ENCODE measurements at places on chromosomes 13 and 19.

GRCh38 chr13:24672141-24673132 is 7.8 kb upstream of the ATP12A start:
- DNase-seq = no peak

DNA sequence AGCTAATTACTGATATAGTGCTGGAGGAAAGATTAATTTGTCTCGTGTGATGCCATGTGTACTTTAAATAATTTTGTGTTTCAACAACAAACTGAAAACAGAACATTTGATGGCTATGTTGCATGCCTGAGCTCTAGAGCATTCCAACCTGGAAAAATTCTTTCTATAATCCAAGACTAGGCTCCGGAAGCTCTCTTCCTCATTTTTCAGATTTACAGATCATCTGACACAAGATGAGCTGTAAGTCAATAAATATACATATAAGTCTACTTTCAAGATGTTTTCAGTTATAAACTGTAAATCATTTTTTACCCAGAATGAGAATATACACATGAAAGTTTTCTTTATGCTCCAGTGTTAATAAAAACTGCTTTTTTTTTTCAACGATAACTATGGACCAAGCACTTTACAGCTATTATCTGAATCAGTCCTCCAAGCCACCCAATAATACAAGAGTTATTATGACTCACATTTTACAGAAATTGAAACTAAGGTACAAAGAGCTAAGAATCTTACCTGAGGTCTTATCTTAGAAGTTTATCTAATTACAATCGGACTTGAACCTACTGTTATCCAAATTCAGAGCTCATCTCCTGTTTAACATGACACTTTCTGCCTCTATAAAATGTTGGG is 6.4 kb upstream of the FOXO1 start:
- no peak for DNase-seq

DNA sequence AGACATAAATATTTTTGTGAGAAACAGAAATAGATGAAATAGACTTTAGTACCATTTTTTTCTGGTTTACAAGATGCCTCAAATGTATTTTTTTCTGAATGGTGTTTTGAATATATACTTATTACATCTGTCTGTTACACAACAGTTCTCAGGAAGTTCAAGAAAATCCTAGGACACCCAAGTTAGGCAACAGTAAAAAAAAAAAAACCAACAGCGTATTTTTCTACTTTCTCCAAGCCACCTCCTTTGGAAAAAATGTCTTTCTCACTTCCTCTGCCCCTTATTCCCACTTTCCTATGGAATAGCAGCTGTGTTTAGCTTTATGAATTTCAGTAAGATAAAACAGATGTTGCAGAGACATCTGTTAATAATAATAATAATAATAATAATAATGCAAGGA is 489.6 kb upstream of the KLF12 start:
- DNase-seq = no peak

- no peak for DNase-seq
Observed at GRCh38 chr19:1489463-1490310, 463 bp downstream of the PCSK4 start.

GRCh38 chr13:76223999-76224398 is 587.9 kb downstream of the LMO7 start:
- no peak for DNase-seq

GRCh38 chr19:47187797-47188196 is 43.2 kb downstream of the BBC3 start:
- no peak for DNase-seq

DNA sequence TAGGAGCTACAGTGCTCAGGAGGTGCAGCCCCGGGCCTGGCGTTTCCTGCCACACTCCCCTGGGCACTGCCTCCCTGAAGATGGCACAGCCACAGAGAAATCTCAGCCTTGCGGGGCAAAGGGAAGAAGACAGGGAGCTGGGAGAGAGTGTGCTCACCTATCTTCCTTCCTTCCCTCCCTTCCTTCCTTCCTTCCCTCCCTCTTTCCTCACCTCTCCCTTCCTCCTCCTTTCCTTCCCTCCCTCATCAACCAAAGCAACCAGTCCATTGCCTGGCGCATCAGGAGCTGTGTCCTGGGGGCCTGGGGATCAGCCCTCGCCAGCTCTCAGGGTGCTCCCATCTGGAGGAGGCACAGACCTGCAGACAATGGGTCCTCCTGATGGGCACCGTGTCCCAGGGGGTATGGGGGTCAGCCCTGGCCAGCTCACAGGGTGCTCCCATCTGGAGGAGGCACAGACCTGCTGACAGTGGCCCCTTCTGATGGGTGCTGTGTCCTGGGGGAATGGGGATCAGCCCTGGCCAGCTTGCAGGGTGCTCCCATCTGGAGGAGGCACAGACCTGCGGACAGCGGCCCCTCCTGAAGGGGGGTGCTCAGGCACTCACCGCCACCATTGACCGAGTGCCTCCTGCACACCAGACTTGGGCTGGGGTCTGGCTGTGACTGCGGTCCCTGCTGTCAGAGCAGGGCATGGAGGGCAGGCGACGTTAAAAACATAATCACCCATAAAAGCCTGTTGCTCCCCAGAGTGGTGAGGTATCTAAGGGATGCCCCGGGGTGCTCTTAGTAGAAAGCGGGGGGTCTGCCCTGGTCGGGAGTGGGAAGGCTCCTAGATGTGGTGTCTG is 120.2 kb downstream of the URI1 start:
- no peak for DNase-seq
